ENCODE measurements at places on chromosomes 5 and 9.

GRCh38 chr9:120830151-120830550, 12.6 kb downstream of the PSMD5 start:
- no peak for DNase-seq

DNA sequence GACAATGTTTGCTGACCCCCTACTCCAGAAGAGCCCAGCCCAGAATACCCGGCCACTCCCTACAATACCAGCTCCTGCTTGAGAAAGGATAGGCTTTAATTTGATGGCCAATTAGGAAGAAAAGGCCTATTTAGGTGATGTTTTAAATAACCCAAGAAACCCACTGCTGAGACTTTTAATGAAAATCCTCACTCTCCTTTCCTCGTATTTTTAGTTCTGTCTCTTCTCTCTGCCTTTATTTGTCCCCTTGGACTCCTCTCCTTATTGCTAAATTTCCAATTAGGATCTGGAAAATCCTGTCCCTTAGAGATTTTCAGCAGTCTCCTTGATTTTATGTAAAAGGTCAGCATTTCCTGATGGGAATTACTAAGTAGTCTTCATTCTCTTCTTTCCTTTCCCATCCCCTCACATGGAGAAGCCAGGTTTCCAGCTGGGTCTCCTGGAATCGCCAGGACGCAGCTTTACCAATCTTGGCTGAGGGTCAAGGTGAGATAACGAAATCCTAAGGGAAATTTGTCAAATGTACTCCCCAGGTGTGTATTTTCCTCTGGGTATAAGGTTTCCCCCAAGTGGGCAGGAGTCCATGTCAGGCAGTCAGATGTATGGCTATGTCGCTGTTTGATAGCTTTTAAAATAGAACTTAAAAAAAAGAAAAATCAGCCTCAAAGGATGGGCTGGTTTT, 11.7 kb downstream of the STC2 start:
- no peak for DNase-seq

- no peak for DNase-seq
Measured at GRCh38 chr5:146626936-146627335, 110.9 kb upstream of the GPR151 start.

GRCh38 chr5:172343741-172344140, 60.2 kb upstream of the UBTD2 start:
- no peak for DNase-seq

DNA sequence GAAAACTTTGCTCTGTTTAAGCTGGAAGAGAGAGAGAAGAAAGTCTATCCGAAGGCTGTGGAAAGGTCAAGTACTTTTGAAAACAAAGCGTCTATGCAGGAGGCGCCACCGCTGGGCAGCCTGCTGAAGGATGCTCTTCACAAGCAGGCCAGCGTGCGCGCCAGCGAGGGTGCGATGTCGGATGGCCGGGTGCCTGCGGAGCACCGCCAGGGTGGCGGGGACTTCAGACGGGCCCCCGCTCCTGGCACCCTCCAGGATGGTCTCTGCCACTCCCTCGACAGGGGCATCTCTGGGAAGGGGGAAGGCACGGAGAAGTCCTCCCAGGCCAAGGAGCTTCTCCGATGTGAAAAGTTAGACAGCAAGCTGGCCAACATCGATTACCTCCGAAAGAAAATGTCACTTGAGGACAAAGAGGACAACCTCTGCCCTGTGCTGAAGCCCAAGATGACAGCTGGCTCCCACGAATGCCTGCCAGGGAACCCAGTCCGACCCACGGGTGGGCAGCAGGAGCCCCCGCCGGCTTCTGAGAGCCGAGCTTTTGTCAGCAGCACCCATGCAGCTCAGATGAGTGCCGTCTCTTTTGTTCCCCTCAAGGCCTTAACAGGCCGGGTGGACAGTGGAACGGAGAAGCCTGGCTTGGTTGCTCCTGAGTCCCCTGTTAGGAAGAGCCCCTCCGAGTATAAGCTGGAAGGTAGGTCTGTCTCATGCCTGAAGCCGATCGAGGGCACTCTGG, 32.6 kb downstream of the CD180 start:
- no peak for DNase-seq

DNA sequence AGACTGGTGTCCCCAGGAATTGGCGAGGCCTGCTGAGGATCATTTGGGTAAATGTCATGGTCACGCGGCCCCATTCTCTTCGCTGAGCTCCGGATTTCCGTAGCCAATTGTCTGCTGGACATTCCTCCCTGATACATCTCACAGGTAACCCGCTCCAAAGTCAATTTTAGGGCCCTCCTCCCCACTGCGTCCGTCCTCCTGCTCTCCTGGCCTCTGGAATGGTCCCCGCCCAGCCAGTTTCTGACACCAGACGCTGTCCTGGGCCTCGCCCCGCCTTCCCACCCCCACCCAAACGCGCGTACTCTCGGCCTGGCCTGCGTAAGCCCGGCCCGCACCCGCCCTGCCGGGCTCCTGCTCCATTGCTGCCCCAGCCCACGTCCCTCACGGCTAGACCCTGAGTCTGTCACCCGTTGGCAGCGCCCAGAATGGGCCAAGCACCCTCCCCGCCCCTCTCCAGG, 202.0 kb downstream of the AUH start:
- peak; percentile 70 for DNase-seq

DNA sequence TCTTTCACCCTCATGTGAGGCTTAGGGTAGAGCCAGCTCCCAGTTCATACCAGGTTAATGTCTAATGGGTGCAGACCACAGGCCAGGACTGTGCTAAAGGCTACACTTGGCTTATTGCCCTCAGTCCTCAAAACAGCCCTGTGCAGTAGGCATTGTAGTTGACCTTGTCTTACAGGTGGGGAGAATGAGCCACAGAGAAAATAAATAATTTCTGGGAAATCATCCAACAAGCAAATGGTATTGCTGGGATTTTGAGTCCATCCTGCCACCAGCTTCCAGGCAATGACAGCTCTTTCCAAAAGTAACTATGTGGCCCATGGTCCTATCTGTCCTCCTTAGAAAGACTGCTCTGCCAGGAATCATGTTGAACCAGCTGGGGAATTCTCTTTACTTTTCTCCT, 450.0 kb downstream of the GADD45G start:
- DNase-seq, result no peak

DNA sequence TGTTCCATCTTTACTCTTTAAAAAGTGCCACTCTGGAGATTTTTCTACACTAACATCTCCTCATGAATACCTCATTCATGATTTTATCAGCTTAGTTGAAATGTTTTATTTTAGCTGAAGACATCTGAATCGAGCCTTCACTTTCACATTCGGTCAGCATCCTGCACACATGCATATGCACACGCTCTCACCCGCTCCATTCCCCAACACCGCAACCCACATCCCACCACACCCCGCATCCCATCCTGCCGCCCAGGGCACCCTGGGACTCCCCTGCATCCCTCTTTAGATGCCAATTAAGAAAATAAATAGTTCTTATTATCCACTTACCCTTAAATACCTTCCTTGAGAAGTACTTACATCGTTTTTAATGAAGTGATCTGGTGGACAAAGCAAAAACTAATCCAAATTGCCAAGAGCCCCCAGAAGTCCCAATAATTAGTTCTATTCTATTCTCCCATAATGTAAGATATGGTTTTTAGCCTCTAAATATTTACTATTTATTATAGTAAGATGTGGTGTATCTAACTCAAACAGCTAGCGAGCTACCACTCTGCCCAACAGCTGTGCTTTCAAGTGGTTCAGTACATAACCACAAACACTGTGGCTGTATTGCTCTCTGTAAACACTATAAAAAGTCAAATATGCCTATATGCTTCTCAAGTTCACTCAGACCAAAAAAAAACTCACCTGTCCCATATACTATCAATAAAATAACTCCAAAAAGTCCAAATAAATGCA, 38.2 kb downstream of the GZMK start:
- DNase-seq, result peak; percentile 30

GRCh38 chr9:38233796-38234355, 158.6 kb upstream of the ALDH1B1 start:
- DNase-seq, result no peak

DNA sequence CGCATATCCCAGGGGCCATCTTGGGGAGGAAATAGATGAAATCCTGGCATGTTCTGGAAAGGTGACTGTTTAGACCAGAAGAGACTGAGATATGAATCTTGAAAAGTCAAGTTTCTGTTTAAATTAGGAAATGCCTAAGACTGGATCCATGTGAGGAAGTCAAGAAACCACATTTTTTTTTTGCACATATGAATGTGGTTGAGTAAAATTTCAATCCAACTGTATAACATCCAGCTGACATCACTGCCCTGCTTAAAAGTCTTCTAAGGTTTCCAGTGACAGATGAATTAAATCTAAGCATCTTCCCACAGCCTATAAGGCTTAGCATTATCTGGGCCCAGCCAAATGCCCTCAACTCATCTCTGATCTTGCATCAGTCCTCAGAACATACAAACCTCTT, 47.7 kb upstream of the TCERG1 start:
- no peak for DNase-seq

GRCh38 chr5:156942064-156942463, 21.0 kb downstream of the TIMD4 start:
- DNase-seq, result peak; percentile 23

DNA sequence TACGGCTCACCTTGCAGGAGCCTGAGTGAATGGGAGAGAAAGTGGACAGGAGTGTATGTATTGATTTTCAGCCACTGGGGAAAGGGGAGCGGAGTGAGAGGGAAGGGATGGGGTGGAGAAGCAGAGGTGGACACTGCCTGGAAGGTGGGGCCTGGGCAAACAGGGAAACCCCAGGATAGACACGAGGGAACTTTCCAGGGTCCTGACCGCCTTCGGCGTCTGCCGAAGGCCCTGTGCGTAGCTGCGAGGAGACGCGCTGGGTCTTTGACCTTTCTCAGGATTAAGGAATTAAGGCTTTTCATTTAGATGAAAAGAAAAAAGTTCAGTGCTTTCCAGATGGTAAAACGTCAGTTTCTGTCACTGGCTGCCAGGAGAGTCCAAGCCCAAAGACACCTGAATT, 134.6 kb upstream of the RAPGEF1 start:
- no peak for DNase-seq

GRCh38 chr5:161266954-161267353, 279.6 kb downstream of the GABRB2 start:
- no peak for DNase-seq

- no peak for DNase-seq
Measured at GRCh38 chr9:124386201-124386600, 29.0 kb downstream of the PSMB7 start.

DNA sequence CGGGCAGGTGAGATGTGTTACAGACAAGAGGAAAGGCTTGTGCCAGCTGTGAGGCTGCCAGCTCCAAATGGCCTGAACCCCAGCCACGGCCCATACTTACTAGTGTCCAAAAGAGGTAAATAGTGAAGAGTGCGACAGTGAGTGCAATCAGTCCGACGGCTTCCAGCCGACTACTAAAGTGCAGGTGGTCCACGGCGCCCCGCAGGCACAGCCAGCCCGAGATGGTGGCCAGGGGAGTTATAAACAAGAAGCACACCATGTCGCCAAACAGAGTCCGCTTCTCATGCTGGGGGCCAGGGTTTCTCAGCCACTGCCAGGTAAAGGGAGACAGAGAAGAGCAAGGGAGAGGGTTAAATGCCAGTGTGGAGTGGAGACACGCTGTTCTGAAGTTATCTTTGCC, 101.1 kb downstream of the LMNB1 start:
- DNase-seq, result no peak

DNA sequence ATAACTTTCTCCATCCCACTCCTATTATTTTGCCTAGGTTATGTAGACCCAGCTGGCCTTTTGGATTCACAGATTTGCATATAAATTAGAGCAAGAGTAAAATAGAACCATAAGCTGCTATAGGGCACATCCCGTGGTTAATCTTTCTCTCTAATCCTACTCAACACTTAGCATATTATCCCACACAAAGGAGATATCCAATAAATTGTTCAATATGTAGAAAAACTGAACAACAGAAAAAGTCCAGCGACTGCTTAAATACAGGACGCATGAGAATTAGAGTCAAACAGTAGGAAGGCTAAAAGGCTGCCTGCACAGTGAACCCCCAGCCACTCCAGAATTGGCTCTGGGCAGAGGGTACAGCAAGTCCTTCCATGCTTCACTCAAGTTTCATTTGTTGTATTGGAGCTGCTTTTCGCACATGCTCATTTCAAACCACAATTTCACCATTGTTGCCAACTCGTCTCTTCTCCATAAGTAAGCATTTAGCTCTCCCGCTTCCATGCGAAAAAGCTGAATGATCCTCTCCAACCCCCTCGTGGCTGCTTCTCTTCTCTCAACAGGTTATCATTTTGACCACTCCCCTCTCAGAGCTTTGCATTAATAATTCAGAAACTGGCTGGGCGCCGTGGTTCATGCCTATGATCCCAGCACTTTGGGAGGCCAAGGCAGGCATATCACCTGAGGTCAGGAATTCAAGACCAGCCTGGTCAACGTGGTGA, 14.1 kb upstream of the IQGAP2 start:
- DNase-seq, result no peak

GRCh38 chr9:95609426-95609825, 92.7 kb upstream of the PTCH1 start:
- no peak for DNase-seq

DNA sequence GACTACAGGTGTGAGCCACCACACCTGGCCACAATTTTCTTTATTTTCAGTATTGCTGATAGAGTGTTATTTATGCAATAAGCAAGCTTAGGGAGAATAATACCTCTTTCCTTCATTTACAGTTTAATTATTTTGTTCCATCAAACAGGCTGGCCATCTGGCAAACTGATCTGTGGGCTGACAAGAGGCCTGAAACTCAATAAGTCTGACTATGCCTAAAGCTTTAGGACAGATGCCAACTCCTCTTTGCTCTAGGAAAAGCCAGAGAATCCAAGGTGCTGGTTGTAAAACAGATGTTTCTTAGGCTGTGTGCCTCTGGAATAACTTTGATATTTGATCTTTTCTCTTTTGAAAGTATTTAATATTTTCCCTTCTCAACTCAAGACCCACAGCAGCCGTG, 98.4 kb downstream of the TARS1 start:
- no peak for DNase-seq

GRCh38 chr9:124149992-124150391, 107.8 kb upstream of the NEK6 start:
- DNase-seq, result no peak

- peak; percentile 51 for DNase-seq
Measured at GRCh38 chr5:134289509-134290113, 63.7 kb upstream of the PPP2CA start.

GRCh38 chr5:178248750-178249149, 16.1 kb upstream of the PHYKPL start:
- no peak for DNase-seq

DNA sequence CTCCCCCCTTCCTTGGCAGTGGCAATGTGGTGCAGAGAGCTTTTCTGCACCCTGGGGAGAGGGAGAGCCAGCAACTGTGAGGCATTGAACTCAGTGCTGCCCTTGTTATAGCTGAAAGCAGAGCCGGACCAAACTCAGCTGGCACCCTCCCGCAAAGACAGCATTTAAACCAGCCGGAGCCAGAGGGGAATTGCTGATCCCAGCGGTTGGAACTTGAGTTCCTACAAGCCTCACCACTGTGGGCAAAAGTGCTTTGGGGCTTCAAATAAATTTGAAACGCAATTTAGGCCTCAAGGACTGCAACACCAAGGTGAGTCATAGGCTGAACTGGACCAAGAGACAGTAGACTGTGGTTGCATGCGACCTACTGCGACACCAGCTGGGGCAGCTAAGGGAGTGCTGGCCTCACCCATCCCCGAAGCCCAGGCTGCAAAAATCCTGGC, 207.6 kb upstream of the CDKN2B start:
- DNase-seq, result no peak
